Activated CD4-positive, alpha-beta T cell treated with anti-CD3 and anti-CD28 coated beads, Interleukin-2, amount 50 U/mL, for 16 hours (primary cell): ENCODE measurements at places on chromosomes 16 and 17.

- DNase-seq, result no peak
Observed at GRCh38 chr16:85207357-85207921, 95.2 kb upstream of the CIBAR2 start.

DNA sequence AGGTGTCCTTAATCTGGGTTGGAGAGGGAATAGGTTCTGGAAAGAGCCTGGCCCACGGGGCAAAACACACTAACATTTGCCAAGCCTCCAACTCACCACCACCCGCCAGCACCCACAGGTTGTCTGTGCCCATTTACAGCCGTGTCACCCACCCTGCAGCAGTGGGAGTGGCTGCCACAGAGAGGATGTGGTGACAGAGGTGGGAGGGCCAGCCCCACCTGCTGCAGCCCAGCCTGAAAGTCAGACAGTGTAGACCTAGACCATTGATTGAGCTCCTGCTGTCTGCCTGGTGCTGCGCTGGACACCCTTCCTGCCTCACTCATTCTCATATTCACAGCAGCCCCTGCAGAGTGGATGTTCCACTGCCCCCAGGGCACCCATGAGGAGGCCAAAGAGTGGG lies 44.7 kb downstream of the IL21R start:
- DNase-seq, result peak; percentile 48

GRCh38 chr17:75130632-75131277 lies 787 bp downstream of the NT5C start:
- DNase-seq, result peak; percentile 58

GRCh38 chr17:66417300-66417719 lies 114.9 kb downstream of the PRKCA start:
- no peak for DNase-seq

- DNase-seq, result peak; percentile 54
Observed at GRCh38 chr17:63622574-63623390, 565 bp downstream of the MAP3K3 start.

GRCh38 chr17:3965118-3965800 lies 1.0 kb upstream of the ATP2A3 start:
- peak; percentile 85 for DNase-seq

- DNase-seq, result no peak
Observed at GRCh38 chr17:56359518-56359917, 206.2 kb downstream of the ANKFN1 start.

DNA sequence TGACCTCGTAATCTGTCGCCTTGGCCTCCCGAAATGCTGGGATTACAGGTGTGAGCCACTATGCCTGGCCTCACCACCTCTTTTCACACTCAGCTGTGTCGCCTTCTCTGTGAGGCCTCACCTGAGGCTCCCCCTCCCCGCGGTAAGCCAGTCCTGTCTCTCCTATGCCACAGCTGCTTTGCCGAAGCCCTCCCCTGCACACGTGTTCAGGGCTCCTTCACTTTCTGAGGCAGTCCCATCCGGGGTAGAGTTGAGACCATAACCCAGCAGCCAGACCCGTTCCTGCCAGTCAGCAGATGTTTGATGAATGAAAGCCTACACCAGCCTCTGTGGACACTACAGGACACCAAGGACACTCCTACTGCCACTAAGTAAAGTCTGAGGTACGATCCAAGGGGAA lies 10.6 kb downstream of the USP7 start:
- no peak for DNase-seq

DNA sequence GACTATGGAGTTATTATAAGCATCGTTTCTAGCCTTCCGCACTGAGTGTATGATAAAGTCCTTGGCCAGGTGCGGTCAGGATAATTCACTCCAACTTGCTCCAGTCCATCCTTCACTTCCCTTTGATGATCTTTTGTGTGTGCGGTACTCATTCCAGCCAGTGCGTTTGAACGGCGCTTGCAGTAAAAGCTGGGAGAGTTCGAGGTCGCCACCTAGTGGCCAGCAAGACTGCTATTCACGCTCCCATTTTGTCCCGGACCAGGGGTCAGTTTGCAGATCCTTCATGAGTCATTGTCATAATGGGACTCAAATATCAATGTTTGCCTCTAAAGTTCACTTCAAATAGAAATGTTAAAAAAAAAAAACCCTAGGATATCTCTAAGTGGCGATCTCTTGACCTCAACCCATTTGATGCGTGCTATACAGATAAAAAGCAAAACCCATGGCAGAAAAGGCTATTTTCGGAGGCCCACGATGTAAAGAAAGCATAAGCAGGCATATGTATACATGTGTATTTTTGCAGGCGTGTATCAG lies 417.1 kb downstream of the TMEM114 start:
- peak; percentile 57 for DNase-seq

DNA sequence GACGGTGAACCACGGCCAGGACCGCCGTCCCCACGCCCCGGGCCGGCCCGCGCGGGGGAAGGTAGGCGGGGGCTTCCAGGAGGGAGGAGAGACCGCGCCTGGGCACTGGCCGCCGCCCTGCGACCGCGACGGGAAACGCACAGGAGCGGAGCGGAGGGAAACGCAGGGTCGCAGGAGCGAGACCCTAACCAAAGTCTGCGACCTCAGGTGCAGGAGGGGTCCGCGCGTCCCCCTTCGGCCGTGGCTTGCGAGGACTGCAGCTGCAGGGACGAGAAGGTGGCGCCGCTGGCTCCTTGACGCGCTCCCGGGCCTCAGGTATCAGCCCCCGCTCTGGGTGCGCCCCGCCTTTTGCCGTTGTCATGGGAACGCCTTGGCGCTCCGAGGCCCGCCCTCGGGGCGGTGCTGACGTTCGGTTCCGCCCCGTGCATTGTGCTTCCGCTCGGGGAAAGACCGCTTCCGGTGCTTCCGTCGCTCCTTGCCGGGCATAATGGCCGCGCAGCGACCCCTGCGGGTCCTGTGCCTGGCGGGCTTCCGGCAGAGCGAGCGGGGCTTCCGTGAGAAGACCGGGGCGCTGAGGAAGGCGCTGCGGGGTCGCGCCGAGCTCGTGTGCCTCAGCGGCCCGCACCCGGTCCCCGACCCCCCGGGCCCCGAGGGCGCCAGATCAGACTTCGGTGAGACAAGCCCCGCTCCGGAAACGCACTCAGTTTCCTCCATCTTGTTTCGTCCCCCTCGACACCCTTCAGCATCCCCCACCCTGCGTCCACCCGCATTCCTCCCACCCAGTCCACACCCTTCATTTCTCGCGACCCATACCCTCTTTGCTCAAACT lies at the start of gene OVCA2:
OVCA2 (plus strand) TSS at position 462 of the 829 bp plus-strand sequence; CDS start at position 488, 26 bp downstream.
- DNase-seq, result peak; percentile 97

GRCh38 chr16:85930301-85930700 lies 31.3 kb downstream of the IRF8 start:
- DNase-seq, result no peak

DNA sequence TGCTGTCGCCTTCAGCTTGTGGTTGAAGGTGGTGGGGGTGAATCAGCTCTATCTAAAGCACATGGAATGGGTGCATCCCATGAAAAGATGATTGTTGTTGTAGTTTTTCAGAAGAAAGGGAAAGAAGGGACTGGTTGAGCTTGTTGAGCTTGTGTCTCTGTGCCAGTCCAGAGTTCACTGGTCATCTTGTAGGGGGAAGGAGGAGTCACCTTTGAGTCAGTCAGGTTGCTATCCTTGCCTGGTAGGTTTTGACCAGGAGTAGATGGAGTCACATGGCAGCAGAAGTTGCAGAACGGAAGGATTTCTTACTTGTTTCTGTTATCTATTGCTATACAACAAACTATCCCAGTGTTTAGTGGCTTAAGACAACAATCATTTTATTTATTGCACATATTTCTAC lies 73.3 kb downstream of the PLCG2 start:
- DNase-seq, result no peak

DNA sequence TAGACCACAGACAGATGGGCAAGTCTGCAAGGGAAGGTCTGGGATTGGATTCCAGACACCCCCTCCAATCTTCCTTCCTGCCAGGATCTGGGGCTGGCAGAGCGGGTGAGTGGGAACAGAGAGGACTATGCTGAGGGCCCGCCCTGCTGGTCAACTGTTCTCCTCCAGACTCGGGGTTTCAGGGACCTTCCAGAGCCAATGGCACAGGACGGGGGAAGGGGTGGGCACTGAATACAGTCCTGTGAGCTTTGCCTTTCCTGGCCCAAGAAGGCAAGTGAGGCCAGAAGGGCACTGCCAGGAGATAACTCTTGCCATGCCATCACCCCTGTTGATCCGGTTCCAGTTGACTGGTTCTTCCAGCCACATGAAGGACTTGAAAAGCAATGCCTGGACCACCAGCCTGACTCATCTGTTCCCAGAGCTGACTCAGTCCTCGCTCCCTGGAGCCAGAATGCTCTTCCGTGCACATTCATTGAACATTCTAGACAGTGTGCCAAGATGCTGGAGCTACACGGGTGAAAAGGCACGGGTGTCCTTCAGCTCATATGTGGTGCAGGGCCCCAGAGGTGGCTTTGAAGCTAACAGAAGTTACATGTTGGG lies 533 bp upstream of the MEFV start:
- no peak for DNase-seq

DNA sequence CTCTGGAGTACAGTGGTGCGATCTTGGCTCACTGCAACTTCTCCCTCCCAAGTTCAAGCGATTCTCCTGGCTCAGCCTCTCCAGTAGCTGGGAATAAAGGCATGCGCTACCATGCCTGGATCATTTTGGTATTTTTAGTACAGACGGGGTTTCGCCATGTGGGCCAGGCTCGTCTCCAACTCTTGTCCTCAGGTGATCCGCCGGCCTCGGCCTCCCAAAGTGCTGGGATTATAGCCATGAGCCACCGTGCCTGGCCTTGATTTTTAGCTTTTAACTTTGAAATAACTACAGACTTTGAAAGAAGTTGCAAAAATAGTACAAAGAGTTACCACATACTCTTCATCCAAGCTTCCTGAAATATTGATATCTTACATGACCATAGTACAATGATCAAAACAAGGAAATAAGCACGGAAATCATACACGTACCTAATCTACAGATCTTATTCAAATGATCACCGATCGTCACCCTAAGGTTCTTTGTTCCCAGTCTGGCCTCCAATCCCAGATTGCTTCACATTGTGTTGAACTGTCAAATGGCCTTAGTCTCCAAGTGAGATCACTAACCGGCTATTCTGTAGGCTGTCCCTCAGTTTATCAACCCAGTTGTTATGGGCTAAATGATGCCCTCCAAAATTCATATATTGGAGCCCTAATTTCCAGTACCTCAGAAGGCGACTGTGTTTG lies 18.4 kb downstream of the NPIPA1 start:
- DNase-seq, result no peak

- no peak for DNase-seq
Observed at GRCh38 chr17:28369684-28370034, 448 bp downstream of the VTN start.

- DNase-seq, result peak; percentile 81
Observed at GRCh38 chr16:180681-181564, 664 bp downstream of the HBQ1 start.

DNA sequence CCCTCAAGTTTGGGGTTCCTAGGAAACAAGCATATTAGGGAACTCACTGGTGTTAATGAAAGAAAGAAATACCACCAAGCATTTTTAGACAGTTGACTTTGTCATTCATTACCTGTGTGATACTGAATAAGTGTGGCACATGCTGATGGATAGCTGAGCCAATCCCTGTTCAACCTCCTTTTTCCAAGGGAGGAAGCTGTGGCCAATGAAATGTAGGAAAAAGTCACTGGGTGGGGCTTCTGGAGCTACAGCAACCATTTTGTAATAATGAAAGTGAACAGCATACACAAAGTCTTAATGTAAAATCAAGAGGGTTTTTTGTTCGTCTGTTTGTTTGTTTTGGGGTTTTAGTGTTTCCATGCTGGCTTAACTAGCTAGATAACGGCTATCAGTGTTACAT lies 254.3 kb upstream of the SALL1 start:
- no peak for DNase-seq

DNA sequence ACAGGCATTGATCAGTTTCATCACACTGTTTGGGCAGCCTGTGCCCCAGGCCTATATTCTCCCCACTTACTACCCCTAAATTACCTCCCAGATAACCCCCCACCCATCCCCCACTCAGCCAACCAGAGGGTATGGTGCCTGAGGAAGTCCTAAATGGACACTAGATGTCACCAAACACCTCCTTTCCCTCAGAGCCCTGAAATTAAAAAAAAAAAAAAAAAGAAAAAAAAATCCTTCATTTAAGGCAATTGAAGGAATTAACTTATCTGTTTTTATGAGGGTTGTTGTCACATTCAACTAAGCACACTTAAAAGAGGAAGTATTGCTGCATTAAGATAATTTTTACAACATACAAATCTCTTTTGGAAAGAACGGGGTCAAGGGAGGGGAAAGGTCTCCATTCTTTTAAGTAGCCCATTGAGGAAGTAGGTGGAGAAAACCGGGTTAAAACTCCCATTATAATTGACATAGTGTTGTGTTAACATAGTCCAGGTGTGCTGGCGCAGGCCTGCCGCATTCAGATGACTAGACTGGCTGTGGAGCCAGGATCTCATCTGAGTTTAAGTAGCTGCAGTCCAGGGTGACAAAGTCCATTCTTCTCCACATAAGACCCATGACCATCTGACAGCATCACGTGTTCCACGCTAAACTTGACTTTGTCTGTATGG lies 46.3 kb downstream of the SNX11 start:
- peak; percentile 9 for DNase-seq
